ENCODE measurements at places on chromosomes 5 and 9.

- no peak for DNase-seq
Measured at GRCh38 chr9:79382044-79382443, 189.7 kb upstream of the TLE4 start.

DNA sequence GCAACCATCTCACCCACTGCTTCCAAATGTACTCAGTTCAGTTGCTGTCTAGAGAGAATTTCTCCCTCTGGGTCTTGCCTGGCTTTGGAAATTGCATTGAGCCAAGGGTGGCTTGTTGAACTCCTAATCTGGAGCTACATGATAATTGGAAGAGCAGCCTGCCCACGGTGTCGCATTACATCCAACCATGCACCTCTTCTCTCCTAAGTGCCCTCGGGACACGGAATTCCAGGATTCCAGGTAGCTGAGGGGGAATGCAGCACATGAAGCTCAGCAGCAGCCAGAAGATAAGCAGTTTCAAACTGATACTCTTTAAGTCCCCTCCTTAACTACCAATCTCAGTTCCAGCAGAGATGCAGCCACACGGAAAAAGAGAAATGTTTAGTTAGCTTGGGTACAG, 509.4 kb upstream of the KLF4 start:
- DNase-seq, result no peak

DNA sequence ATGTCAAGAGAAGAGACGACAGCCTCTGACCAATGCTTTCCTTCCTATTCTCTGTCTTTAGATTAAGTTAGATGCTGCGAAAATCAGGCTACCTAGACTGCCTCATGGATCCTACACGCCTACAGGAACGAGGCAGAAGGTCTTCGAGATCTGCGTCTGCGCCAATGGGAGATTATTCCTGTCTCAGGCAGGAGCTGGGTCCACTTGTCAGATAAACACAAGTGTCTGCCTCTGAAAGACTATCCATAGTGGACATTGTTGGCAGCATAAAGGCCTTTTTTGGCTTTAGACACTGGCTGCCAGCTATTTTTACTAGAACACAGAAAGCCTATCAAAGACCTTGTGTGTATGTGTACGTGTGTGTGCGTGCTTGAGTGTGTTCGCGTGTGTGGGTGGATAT, 90.9 kb upstream of the PPP1R2B start:
- no peak for DNase-seq

GRCh38 chr9:70539526-70539925, 125.1 kb upstream of the KLF9 start:
- no peak for DNase-seq

GRCh38 chr5:132257131-132258101, at the start of gene PDLIM4:
TSS of gene PDLIM4 (plus strand) at chr5:132257696. CDS start at chr5:132257735, 39 bp downstream.
- no peak for DNase-seq

GRCh38 chr9:4849369-4849768, 56.6 kb downstream of the RCL1 start:
- DNase-seq, result no peak

- peak; percentile 17 for DNase-seq
Measured at GRCh38 chr5:109656829-109657228, 32.9 kb upstream of the MAN2A1 start.

GRCh38 chr5:111043712-111044506, 27.6 kb upstream of the TSLP start:
- DNase-seq, result no peak

GRCh38 chr9:117081641-117082317, 333.1 kb downstream of the ASTN2 start:
- no peak for DNase-seq

DNA sequence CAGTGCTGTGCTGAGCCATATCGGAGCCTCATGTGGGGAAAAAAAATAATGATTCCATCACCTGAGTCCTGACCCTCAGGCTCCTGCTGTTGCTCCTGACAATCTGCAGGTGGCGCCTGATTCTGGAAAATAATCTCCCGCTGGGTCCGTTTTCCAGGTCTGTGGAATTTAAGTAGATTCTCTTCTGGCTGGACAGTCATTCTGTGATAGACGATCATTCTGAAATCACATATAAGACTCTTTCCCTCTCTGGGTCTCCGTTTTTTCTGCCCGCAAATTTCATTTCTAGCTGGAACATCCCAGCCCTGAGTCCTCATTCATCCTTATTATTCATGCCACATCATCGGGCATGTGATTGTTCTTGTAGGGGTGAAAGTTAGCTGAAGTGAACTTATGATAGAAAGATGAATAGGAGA, 22.1 kb upstream of the STXBP1 start:
- DNase-seq, result no peak

DNA sequence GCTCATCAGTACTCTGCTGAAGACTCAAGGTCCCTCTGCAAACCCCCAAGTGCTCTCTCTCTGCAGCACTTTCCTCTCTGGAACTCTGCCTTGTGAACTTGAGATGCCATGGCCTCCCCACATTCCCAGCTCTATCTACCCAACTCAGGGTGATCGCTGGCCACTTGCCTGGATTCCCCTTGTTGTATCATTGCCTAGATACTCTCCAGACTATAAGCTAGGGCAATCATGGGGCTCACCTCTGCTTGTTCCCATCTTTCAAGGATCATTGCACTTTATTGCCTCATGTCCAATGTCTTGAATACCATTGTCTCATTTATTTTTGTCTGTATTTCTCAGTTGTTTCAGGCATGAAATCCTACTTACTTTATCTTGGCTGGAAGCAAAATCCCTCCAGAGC, 144.1 kb downstream of the PLPPR1 start:
- no peak for DNase-seq

DNA sequence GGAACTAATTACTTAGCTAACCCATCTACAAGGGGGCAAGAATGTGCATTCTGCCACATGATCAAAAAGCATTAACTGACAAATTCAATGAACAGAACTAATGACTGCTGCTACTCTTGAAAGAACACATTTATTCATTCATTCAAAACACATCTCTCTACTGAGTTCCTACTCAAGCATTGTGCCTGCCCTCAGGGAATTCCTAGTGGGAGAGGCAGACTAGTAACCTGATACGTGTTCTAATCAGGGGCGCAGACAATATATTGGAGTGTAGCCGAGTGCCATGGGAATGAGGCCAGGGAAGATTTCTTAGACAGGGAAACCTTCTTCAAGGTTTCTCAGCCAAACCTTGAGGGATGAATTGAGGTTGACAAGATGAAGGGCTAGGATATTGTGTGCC, 56.7 kb upstream of the PAPPA start:
- DNase-seq, result no peak

DNA sequence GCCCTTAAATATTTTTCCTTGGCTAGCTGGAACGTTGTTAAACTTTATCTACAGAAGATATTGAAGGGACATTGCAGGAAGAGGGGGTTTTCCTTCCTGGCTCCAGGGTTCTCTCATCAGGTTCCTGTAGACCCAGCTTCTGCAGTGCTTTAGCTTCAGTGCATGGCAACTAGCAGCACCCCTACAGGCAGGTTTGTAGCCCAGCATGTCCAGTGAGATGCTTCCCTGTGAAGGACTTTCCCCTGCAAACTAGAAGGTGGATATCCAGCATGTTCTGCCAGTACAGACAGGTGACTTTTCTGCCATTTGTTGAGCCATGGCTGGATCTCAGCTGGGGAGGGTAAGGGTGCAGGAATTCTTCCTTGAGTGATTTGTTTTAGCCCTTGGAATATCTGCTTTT, 10.4 kb downstream of the CCL28 start:
- no peak for DNase-seq

- DNase-seq, result no peak
Measured at GRCh38 chr5:116527582-116527981, 47.0 kb downstream of the SEMA6A start.

GRCh38 chr9:10168241-10168640, 444.6 kb downstream of the PTPRD start:
- no peak for DNase-seq

- DNase-seq, result no peak
Measured at GRCh38 chr5:36450229-36451014, 148.7 kb upstream of the RANBP3L start.

- no peak for DNase-seq
Measured at GRCh38 chr9:107875571-107875980, 386.0 kb upstream of the KLF4 start.

DNA sequence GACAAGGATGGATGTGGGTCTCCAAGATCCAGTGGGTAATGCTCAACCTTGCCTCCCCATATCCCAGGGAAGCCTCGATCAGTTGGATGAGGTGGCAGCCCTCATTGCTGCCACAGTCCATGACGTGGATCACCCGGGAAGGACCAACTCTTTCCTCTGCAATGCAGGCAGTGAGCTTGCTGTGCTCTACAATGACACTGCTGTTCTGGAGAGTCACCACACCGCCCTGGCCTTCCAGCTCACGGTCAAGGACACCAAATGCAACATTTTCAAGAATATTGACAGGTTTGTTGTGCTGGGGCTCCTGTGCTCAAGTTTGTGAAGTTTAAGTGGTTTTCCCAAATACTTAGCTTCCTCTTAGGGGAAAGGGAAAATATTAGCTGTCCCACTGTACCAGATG, 74.0 kb downstream of the WDR41 start:
- DNase-seq, result no peak
